ENCODE measurements at places on chromosomes 11 and 22.

- H3K27ac ChIP-seq: no peak overlapping the region
- H3K4me1 ChIP-seq: peaks cover 1% of the 10 kb centered on the region
Observed at GRCh38 chr22:49349181-49349835, 478.4 kb downstream of the BRD1 start.

DNA sequence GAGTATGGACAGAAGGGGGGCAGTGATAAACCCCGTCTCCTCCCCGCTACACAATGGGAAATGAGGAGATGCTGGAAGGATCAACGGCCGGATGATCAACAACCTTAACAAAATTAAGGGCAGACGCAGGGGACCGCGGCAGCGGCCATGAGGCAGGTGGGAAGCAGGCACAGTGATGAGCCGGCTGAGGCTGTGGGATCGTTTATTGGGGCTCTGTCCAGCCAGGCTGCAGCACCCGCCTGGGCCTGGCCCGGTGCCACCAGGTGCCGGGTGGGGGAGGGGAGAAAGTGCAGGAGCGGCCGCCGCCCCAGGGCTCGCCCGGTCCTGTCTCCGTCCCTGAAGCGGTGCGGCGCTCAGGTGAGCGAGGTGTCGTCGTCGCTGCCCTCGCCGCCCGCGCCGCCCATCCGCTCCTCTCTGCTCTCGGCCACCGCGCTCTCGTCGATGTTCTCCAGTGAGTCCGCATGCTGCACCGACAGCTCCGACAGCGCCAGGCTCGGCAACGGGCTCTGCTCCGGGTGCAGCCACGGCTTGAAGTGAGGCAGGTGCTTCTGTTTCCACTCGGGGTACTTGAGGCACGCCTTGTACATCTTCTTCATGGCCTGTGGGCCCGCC, 2.4 kb upstream of the ARAP1 start:
- no peaks in the 10 kb centered on the region for H3K27me3 ChIP-seq
- no peak overlapping the region for H3K4me3 ChIP-seq
- H3K4me1 ChIP-seq: peaks cover 45% of the 10 kb centered on the region
- H3K27ac ChIP-seq: no peak overlapping the region
- no peak for DNase-seq

- no peaks in the 10 kb centered on the region for H3K4me1 ChIP-seq
- H3K4me3 ChIP-seq: peak overlapping the region; percentile 1
- no peaks in the 10 kb centered on the region for H3K27me3 ChIP-seq
- no peak for DNase-seq
Observed at GRCh38 chr22:21970037-21970799, 12.4 kb downstream of the TOP3B start.

DNA sequence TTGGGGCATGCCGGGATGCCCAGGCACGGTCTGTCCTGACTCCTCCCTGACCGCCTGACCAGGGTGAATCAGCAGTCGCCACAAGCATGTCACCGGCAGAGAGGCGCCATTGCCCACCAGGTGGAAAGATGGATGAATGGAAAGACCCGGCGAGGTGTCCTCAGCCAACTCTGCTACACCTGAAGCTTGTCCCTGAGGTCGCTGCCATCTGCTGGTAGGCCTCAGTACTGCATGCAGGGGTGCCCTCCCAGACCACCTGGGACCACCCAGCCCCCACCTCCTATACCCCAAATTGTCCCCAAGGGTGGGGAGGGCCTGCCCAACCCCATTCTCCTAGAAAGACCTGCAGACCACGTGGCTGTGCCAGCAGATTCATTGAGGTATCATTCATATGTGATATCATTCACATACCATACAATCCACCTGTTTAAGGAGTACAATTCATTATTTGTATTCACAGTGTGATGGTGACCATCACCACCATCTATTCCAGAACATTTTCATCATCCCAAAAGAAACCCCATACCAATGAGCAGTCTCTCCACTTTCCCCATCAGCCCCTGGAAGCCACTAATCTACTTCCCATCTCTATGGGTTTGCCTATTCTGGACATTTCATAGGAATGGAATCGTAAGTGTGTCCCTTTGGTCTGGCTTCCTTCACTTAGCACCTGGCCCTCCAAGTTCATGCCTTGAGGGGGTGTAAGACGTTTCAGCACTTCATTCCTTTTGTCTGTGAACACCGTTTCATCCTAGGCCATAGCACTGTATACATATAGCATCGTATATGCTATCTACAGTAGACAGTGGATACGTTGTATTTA, 17.5 kb downstream of the FGF3 start:
- no peaks in the 10 kb centered on the region for H3K36me3 ChIP-seq
- no peak overlapping the region for H3K27ac ChIP-seq
- peak; percentile 11 for DNase-seq
- H3K4me1 ChIP-seq: peaks cover 2% of the 10 kb centered on the region

- DNase-seq: no peak
- no peak overlapping the region for H3K4me3 ChIP-seq
- peaks cover 5% of the 10 kb centered on the region for H3K4me1 ChIP-seq
- peaks cover 7% of the 10 kb centered on the region for H3K27me3 ChIP-seq
- H3K36me3 ChIP-seq: no peaks in the 10 kb centered on the region
- no peak overlapping the region for H3K27ac ChIP-seq
Observed at GRCh38 chr22:44362249-44363012, 49.7 kb upstream of the SHISAL1 start.

- no peaks in the 10 kb centered on the region for H3K36me3 ChIP-seq
- H3K4me3 ChIP-seq: no peak overlapping the region
- H3K27me3 ChIP-seq: no peaks in the 10 kb centered on the region
- H3K4me1 ChIP-seq: peaks cover 12% of the 10 kb centered on the region
- no peak for DNase-seq
Observed at GRCh38 chr11:8082391-8083087, 1.5 kb downstream of the TUB start.

GRCh38 chr11:123742724-123743120, 1.3 kb upstream of the ZNF202 start:
- no peak overlapping the region for H3K27ac ChIP-seq
- peak overlapping the region; percentile 97 for H3K4me3 ChIP-seq
- H3K4me1 ChIP-seq: peaks cover 6% of the 10 kb centered on the region
- H3K36me3 ChIP-seq: peaks cover 13% of the 10 kb centered on the region
- no peaks in the 10 kb centered on the region for H3K27me3 ChIP-seq

DNA sequence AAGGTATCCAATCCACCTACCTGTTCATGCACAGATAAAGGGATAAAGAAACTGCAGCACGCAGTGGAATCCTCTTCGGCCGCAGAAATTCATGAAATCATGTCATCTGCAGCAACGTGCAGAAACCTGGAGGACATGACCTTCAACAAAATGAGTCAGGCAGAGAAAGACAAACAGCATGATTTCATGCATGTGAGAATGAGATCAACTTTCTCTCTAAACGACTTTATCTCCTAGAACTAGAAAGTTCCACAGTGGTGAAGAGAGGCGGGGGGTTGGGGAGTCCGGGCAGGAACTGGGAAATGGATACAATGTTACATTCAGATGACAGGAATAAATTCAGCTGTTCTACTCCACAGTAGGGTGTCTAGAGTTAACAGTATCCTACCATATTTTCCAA, 9.9 kb downstream of the RGL4 start:
- peak; percentile 16 for DNase-seq
- no peaks in the 10 kb centered on the region for H3K27me3 ChIP-seq
- H3K36me3 ChIP-seq: peaks cover 26% of the 10 kb centered on the region
- no peak overlapping the region for H3K27ac ChIP-seq
- peaks cover 3% of the 10 kb centered on the region for H3K4me1 ChIP-seq
- no peak overlapping the region for H3K4me3 ChIP-seq

DNA sequence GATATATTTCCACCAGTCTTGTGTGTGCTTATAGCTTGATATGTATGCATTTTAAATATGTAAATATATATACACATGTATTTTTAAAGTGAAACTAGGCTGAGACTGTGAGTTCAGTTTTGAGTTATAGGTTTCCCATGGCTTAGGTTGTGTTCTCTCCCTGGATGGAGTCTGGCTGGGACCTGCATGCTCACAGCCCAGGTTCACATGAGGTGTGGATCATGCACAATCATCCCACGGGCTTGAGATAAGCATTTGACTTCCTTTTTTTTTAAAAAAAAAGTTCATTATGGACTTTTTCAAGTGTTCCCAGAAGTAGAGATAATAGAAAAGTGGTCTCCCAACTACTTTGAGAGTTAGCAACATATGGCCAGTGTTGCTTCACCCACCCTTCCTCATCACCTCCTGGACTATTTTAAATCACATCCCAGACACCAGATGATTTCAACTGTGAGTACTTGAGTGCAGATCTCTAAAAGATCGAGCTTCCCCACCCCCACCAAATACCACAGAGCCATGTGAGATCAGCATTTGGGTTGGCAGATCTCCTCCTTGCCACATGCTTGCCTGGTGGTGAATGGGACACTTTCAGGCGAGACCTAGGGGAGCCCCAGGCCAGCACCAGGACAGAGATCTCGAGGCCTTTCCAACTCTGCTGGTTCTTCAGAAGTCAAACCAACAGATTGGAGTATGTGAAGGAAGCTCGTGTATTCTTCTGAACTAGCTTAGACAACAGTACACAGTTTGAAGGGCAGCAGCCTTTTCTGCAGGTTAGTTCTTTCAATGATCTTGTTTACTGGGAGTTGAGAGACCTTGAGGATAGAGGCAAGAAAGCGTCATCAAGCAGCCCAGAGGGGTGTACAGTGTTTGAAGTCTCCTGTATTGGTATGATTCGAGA, 15.9 kb downstream of the MED15 start:
- peak; percentile 77 for DNase-seq
- no peaks in the 10 kb centered on the region for H3K27me3 ChIP-seq
- H3K36me3 ChIP-seq: peaks cover 29% of the 10 kb centered on the region
- peak overlapping the region; percentile 67 for H3K27ac ChIP-seq
- H3K4me1 ChIP-seq: peaks cover 41% of the 10 kb centered on the region

DNA sequence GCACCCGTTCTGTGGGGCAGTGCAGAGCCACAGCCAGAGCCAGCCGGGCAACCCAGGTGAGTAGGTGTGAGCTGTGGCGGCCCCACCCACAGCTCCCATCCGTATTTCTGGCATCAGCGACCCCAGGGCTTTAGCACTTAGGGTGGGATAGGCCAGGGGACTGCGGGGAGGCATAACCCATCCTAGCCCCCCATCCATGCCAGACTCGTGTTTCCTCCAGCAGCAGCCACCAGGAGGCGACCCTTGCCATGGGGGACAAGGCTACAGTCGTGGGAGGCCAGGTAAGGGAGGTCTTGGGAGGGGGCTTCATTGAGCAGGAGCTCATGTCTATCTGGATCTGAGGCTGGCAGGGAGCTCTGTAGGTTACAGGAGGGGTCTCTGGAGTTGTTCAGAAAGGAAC, 873 bp downstream of the OTOG start:
- H3K4me1 ChIP-seq: peaks cover 3% of the 10 kb centered on the region
- peaks cover 29% of the 10 kb centered on the region for H3K27me3 ChIP-seq
- no peak overlapping the region for H3K27ac ChIP-seq

DNA sequence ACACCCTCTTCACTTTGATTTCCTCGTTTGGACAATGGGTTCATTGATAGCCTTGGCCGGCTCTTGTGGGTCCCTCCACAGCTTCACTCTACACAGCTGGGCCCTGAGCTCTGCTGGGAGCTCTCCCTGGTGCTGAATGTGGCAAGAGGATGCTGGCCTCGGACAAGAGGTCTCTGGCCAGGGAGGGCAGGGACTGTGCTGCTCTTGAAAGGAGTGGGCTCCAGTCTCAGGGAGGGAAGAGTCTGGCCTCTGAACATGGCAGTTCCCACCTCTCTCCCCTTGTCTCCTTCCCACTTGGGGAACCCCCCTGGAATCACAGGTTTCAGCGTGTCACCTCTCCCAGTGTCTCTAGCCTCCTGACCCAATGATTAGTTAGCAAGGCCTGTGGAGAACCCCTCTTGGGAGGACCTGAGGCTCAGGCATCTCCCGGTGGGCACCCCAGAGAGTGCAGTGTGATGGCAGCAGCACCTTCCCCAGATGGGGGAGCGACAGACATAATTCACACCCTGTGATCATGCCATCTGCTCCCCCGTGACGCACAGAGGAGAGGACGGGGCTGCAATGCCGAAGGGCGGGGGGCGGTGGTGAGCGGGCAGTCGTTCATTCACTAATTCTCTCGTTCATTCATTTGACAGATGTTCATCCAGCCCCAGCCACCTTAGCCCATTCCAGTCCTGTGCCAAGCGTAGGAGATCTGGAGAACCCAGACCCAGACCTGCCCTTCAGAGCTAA, 2.8 kb upstream of the CABP7 start:
- H3K36me3 ChIP-seq: no peaks in the 10 kb centered on the region
- H3K27me3 ChIP-seq: peaks cover 65% of the 10 kb centered on the region
- H3K4me1 ChIP-seq: peaks cover 13% of the 10 kb centered on the region
- peak; percentile 81 for DNase-seq

DNA sequence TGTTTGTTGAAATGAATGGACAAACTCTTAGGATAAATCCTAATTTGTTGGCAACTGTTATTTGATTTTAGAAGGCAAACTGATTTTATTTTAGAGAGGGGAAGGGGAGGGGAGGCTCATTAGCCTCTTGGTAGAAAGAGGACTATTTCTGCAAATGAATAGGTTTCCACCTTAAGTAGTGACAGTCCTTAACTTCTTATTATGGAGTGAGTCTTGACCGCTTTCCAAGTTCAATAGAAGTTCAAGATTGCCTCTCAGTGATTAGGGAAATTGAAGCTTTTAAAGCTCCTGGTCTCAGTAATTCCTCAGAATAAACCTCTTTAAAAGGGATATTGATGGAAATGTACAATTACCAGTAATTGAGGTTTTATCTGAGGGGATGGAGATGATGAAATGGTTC, 55.7 kb downstream of the PANX1 start:
- no peaks in the 10 kb centered on the region for H3K4me1 ChIP-seq
- H3K36me3 ChIP-seq: peaks cover 54% of the 10 kb centered on the region

- no peak overlapping the region for H3K4me3 ChIP-seq
- H3K27me3 ChIP-seq: peaks cover 44% of the 10 kb centered on the region
- H3K36me3 ChIP-seq: no peaks in the 10 kb centered on the region
- peaks cover 5% of the 10 kb centered on the region for H3K4me1 ChIP-seq
- DNase-seq: no peak
- H3K27ac ChIP-seq: no peak overlapping the region
Observed at GRCh38 chr11:114253771-114254170, 42.4 kb upstream of the NNMT start.

GRCh38 chr11:25535467-25536272, 796.3 kb upstream of the ANO3 start:
- no peak overlapping the region for H3K4me3 ChIP-seq
- H3K27me3 ChIP-seq: no peaks in the 10 kb centered on the region
- H3K36me3 ChIP-seq: no peaks in the 10 kb centered on the region
- no peak overlapping the region for H3K27ac ChIP-seq
- peak; percentile 2 for DNase-seq

- DNase-seq: no peak
- no peak overlapping the region for H3K27ac ChIP-seq
- H3K4me1 ChIP-seq: peaks cover 12% of the 10 kb centered on the region
- no peaks in the 10 kb centered on the region for H3K36me3 ChIP-seq
Observed at GRCh38 chr11:75154646-75155569, 4.0 kb downstream of the SLCO2B1 start.

- no peak for DNase-seq
- no peak overlapping the region for H3K4me3 ChIP-seq
- no peaks in the 10 kb centered on the region for H3K4me1 ChIP-seq
- no peak overlapping the region for H3K27ac ChIP-seq
Observed at GRCh38 chr11:83923961-83924360, 637.8 kb upstream of the CCDC90B start.

GRCh38 chr11:43282607-43283440, 29.0 kb upstream of the API5 start:
- H3K4me1 ChIP-seq: peaks cover 2% of the 10 kb centered on the region
- H3K36me3 ChIP-seq: no peaks in the 10 kb centered on the region
- H3K27me3 ChIP-seq: peaks cover 20% of the 10 kb centered on the region
- DNase-seq: peak; percentile 29
